ENCODE measurements at places on chromosomes 7 and 10. TPM values are rescaled to one million over a fixed set of nuclear protein-coding genes. Genes with fewer than 3 reads are reported as not detected.

The ITGA8 gene
- not detected for total RNA-seq

The RNF133 gene
- not detected for total RNA-seq

The HOXA6 gene
- total RNA-seq = not detected

The SPDYE1 gene
- total RNA-seq = 0.13 TPM

The OR9A2 gene
- total RNA-seq = not detected

The CH25H gene
- not detected for total RNA-seq

The SSMEM1 gene
- not detected for total RNA-seq

The LIPF gene
- not detected for total RNA-seq

The SAP25 gene
- 41.5 TPM for total RNA-seq

The OPN4 gene
- not detected for total RNA-seq

The CYP3A5 gene
- not detected for total RNA-seq

The CALHM1 gene
- 0.29 TPM for total RNA-seq

The FEZF1 gene
- not detected for total RNA-seq

The SPRN gene
- total RNA-seq = not detected

The ERVW-1 gene
- not detected for total RNA-seq

The ABCB4 gene
- not detected for total RNA-seq

The CALD1 gene
- total RNA-seq = 1.8 TPM

The P4HA1 gene
- total RNA-seq = 44.3 TPM

The FOXI2 gene
- not detected for total RNA-seq

The COBL gene
- not detected for total RNA-seq

The HERC4 gene
- total RNA-seq = 68.5 TPM

The TAS2R4 gene
- total RNA-seq = 1.1 TPM

The ELN gene
- not detected for total RNA-seq

The GRB10 gene
- 9.3 TPM for total RNA-seq

The FAM13C gene
- total RNA-seq = not detected

The ITPRID1 gene
- total RNA-seq = not detected

The TMEM196 gene
- not detected for total RNA-seq

The TMEM26 gene
- total RNA-seq = not detected

The HTRA1 gene
- total RNA-seq = not detected

The ATG9B gene
- 14.4 TPM for total RNA-seq

The PRKAR1B gene
- 27.1 TPM for total RNA-seq

The EIF4EBP2 gene
- total RNA-seq = 62.5 TPM

Measured in activated naive CD4-positive, alpha-beta T cell treated with anti-CD3 and anti-CD28 coated beads, Interleukin-2, amount 10 ng/mL, durations not matched to agents 5 hours and 36 hours (primary cell).